ENCODE measurements at places on chromosomes 4 and X.

DNA sequence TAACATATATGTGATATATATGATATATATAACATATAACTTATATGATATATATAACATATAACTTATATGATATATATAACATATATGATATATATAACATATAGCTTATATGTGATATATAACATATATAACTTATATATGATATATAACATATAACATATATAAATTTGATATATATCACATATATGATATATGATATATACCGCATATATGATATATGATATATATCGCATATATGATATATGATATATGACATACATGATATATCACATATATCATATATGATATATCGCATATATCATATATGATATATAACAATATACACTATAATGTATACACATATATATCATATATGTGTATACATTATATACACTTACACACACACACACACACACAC, 114.3 kb downstream of the ELOVL6 start:
- DNase-seq: no peak

DNA sequence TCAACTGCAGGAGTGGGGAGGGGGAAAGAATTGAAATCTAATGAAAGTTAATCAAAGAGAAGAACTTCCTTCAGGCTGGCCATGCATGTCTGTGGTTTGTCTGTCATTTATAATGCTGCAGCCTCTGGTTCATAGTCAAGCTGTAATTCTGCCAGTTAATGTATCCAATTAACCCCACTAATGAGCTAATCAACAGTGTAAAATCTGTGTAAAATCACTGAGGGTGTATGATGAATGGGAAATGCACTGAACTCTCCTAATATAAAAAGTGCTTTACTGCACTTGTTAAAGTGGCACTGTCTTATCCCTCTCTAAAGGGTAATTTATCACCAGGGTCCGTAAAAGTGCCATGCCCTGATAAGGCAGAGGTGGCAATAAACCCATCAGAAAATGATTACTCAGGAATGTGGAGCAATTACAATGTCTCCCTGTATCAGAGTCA, 798.1 kb downstream of the PDHA2 start:
- no peak for DNase-seq

GRCh38 chr4:159946983-159947615, 844.2 kb downstream of the RAPGEF2 start:
- no peak for DNase-seq

DNA sequence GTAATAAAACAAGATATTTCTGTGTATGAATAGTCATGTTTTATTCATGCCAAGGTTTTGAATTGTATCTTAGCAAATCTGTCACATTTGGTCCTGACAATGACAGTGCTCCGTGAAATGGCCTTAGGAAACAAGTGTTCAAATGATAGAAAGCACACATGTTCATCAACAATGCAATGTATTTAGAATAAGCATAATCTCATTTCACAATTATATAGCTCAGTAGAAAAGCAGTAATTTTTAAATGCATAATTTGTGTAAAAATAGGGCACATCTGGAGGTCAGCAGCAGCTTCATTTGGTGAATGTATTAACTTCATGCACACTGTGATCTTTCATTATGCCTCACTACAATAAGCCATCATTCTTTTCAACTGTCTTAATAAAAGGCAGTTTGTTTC, 380.4 kb downstream of the GPM6A start:
- DNase-seq: no peak

DNA sequence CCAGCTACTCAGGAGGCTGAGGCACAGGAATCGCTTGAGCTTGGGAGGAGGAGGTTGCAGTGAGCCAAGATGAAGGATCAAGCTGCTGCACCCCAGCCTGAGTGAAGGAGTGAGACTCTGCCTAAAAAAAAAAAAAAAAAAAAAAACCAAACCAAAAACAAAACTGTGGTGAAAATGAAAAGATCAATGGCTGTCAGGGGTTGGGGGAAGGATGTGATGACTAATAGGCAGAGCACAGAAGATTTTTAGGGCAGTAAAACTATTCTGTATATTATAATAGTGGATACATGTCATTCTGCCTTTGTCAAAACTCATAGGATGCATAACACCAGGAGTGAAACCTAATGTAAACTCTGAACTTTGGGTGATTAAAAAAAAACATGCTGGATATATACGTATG, 69.9 kb upstream of the ELOVL6 start:
- DNase-seq: no peak
